T-helper 17 cell (primary cell): ENCODE measurements at places on chromosomes 12 and 14.
A peak's percentile ranks its signal among the peaks of the same experiment; 100 is the strongest.

DNA sequence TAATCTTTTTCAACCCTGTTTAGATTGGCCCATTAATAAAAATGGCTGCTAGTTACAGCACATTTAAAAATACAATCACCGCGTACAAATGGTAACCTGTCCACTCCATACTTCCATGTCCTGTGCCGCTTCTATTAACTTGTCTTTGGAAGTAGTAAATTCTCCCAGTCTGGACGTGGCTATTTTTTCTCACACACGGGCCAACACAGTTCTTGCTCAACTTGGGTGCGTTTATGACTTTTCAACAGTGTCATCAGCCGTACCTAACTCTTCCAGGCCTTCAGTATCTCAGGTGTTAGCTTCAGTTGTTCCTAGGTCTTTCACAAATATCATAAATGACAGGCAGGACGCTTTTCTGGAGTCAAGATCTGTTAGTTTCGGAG is 475 bp upstream of the PCNX1 start:
- no peak for DNase-seq
- peak overlapping the region; percentile 97 for H3K4me3 ChIP-seq
- H3K4me1 ChIP-seq = peaks cover 46% of the 10 kb centered on the region
- H3K27ac ChIP-seq = peak overlapping the region; percentile 69
- no peaks in the 10 kb centered on the region for H3K27me3 ChIP-seq

- H3K36me3 ChIP-seq = no peaks in the 10 kb centered on the region
- H3K4me3 ChIP-seq = no peak overlapping the region
- H3K4me1 ChIP-seq = no peaks in the 10 kb centered on the region
These were observed 235.3 kb downstream of the PLCZ1 start for GRCh38 chr12:18502422-18502968.

DNA sequence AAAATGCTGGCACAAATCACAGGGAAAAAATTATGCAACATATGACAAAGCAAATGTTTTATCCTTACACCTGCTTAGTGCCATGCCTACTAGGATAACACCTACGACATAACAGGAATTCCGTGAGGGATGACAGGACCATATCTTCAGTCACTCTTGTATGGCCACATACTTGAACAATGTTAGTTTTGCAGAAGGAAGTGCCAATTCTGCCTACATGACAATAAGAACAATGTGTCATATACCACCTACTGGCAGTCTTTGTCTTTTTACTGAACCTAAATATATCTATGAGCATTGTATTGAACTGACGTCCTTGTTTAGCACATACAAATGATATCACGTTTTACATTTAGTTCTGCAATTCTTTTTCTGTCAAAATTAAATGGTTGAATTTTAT is 234.0 kb downstream of the ADAMTS20 start:
- no peak overlapping the region for H3K4me3 ChIP-seq
- no peak for DNase-seq
- H3K27ac ChIP-seq = no peak overlapping the region
- H3K36me3 ChIP-seq = no peaks in the 10 kb centered on the region
- H3K27me3 ChIP-seq = no peaks in the 10 kb centered on the region

DNA sequence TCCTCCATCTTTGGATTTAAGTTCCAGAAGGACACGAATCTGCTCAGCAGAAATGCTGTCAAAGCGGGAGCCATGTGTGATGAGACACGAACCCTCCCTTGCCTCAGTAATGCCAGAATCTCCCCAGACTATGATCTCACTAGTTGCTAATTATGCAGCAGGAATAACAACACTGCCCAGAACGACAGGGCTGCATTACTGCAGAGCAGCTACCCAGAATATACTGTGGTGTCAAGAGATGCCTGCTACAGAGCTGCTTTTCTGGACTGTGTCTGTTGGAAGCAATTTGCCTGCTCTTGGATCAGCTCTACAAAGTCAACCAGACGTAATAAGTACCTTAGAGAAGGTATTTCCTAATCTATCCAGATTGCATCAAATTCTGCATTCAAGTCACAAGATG is 5.5 kb downstream of the CSRNP2 start:
- no peak overlapping the region for H3K4me3 ChIP-seq
- no peak overlapping the region for H3K27ac ChIP-seq
- H3K36me3 ChIP-seq = peaks cover 2% of the 10 kb centered on the region
- H3K4me1 ChIP-seq = peaks cover 37% of the 10 kb centered on the region
- no peaks in the 10 kb centered on the region for H3K27me3 ChIP-seq
- DNase-seq = no peak

GRCh38 chr12:1880876-1881275 is 37.6 kb downstream of the CACNA2D4 start:
- DNase-seq = no peak
- no peak overlapping the region for H3K27ac ChIP-seq
- peaks cover 37% of the 10 kb centered on the region for H3K27me3 ChIP-seq
- H3K4me3 ChIP-seq = no peak overlapping the region

DNA sequence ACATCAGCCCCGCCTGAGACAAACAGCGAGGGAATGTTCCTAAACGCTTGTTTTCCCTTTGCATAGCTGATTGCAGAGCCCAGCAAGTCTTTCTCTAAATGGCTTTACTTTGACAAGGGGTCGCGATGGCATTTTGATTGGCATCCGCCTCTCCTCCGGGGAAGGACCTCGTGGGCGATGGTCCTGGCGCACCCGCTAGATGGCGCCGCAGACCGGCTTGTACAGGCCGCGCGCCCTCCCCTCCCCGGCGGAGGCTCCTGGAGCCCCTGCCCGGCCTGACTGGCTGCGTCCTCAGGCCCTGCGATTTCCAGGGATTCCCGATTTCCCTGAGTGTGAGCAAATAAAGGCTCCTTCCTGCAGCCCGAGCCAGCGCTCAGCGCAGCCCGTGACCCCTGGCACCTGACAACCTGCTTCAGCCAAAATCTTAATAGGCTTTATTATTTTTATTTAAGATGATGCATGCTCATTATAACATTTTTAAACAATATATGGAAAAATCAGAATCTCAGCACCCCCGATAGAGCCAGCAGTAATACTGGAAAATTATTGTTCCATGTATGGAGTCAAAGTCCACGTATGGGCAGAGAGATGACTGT is 468.3 kb downstream of the AACS start:
- no peaks in the 10 kb centered on the region for H3K36me3 ChIP-seq
- H3K27ac ChIP-seq = no peak overlapping the region

GRCh38 chr14:21049271-21049673 is 7.1 kb downstream of the RNASE7 start:
- H3K27ac ChIP-seq = no peak overlapping the region
- no peak overlapping the region for H3K4me3 ChIP-seq
- peaks cover 2% of the 10 kb centered on the region for H3K36me3 ChIP-seq

DNA sequence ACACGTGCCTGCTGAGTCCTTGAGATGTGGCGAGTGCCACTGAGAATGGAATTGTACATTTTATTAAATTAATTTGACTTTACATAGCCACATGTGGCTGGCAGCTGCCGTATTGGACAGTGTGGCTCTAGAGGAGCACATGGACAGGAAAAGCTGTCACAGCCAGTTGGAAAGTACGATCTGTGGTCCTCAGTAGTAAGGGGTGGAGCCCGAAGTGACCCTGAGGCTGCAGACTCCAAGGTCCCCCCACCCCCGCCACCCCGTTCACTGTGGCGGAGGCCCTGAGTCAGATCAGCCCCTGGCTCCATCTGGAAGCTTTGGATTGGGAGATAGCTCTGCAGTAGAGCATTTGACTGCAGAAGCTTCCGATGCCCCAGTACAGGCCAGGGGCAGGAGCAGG is 25.8 kb upstream of the BEGAIN start:
- H3K27ac ChIP-seq = no peak overlapping the region
- peaks cover 11% of the 10 kb centered on the region for H3K4me1 ChIP-seq
- no peaks in the 10 kb centered on the region for H3K36me3 ChIP-seq
- DNase-seq = peak; percentile 4
- no peak overlapping the region for H3K4me3 ChIP-seq

DNA sequence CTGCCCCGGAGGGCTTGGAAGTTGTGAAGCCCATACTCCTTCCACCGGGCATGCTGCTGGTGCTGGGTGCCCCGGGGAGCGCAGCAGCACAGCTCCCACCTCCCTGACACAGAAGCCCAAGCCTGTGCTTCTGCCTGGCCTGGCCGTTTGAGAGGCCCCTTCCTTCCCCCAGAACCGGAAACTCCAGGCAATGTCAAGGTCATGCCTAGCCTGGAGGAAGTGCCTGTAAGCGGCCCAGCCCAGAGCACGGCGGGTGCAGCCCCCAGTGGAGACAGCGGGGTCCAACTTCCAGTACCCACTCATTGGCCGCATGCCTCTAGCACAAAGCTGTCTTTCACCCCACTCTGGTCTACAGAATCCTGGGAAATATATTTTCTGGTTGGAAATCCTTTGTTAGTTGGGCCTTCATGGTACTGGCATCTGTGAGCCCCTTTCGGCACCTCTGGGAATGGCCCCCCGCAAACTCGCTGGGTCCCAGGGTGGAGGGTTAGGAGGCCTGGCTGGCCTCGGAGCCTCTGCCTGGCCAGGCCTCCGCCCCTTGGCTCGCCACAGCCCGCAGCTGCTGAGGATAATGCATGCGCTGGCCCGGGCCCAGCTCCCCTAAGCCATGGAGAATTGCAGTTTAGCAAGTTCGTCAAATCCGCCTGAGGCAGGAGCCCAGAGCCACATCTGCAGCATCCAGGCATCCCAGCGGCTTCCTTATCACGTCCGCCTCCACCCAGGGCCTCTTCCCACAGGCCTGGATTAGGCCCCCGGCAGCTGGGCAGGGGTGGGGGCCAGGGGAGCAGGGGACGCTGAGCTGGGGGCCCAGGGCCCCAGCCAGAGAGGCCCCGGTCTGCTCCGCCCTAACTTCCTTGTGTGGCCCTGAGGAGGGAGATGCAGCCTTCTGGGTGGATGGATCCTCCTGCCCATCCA is 48.9 kb upstream of the DLK1 start:
- H3K4me1 ChIP-seq = peaks cover 6% of the 10 kb centered on the region
- H3K27ac ChIP-seq = no peak overlapping the region
- H3K27me3 ChIP-seq = peaks cover 41% of the 10 kb centered on the region
- DNase-seq = no peak
- H3K4me3 ChIP-seq = no peak overlapping the region

GRCh38 chr14:48398675-48399282 is 723.4 kb upstream of the MDGA2 start:
- H3K36me3 ChIP-seq = no peaks in the 10 kb centered on the region
- H3K27ac ChIP-seq = no peak overlapping the region
- no peaks in the 10 kb centered on the region for H3K4me1 ChIP-seq
- H3K4me3 ChIP-seq = no peak overlapping the region
- DNase-seq = no peak

GRCh38 chr12:66942741-66943465 is 264.0 kb upstream of the GRIP1 start:
- H3K36me3 ChIP-seq = no peaks in the 10 kb centered on the region
- peaks cover 16% of the 10 kb centered on the region for H3K27me3 ChIP-seq
- no peak overlapping the region for H3K4me3 ChIP-seq
- H3K4me1 ChIP-seq = peaks cover 8% of the 10 kb centered on the region

GRCh38 chr14:78164226-78164853 is 5.8 kb upstream of the NRXN3 start:
- no peaks in the 10 kb centered on the region for H3K36me3 ChIP-seq
- no peak overlapping the region for H3K4me3 ChIP-seq

- H3K36me3 ChIP-seq = no peaks in the 10 kb centered on the region
- no peaks in the 10 kb centered on the region for H3K27me3 ChIP-seq
- peaks cover 38% of the 10 kb centered on the region for H3K4me1 ChIP-seq
- peak overlapping the region; percentile 96 for H3K27ac ChIP-seq
- H3K4me3 ChIP-seq = no peak overlapping the region
These were observed 441.1 kb downstream of the DPF3 start for GRCh38 chr14:72452774-72453173.

DNA sequence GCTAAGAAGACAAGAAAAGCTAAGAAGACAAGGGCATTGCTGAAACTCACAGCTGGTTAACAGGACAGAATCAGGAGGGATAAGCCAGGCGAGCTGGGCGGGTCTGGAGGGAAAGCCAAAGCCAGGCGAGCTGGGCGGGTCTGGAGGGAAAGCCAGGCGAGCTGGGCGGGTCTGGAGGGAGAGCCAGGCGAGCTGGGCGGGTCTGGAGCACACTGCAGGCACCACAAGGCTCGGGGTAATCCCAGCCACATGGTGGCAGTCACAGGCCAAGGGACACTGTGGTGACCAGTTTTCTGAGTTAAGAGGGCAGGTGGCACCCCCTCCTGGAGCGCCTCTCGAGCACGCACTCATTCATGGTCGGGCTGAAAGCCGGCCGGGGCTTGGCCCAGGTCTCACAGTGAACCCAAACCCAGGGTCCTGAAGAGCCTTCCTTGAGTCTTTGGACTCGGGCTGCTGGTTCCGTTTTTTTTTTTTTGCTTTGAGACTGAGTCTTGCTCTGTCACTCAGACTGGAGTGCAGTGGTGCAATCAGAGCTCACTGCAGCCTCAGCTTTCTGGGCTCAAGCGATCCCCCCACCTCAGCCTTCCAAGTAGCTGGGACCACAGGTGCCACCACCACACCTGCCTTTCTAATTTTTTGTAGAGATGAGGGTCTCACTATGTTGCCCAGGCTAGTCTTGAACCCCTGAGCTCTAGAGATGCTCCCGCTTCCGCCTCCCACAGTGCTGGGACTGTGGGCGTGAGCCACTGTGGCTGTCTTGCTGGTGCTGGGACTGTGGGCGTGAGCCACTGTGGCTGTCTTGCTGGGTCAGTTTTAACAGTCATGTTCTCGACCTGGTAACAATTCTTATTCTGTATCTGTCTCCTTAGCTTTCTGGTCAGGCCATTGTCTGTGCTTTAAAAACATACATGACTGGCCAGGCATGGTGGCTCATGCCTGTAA is 40.2 kb downstream of the HSP90AA1 start:
- no peak overlapping the region for H3K27ac ChIP-seq
- no peak for DNase-seq
- H3K4me1 ChIP-seq = no peaks in the 10 kb centered on the region
- no peaks in the 10 kb centered on the region for H3K27me3 ChIP-seq
- H3K36me3 ChIP-seq = peaks cover 4% of the 10 kb centered on the region

DNA sequence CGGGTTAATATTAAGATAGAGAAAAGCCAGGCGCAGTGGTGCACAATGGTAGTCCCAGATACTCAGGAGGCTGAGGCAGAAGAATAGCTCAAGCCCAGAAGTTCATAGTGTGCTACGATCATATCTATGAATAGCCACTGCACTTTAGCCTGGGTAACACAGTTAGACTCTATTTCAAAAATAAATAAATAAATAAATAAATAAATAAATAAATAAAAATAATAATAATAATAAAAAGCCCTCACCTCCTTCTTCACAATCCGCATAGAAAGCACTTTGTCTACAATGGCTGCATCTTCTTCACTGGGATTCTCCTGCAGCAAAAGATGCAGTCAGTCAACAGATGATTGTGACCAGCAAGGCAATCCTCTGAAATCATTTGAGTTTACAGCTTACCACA is 31.5 kb upstream of the SUPT16H start:
- H3K4me1 ChIP-seq = peaks cover 3% of the 10 kb centered on the region
- no peaks in the 10 kb centered on the region for H3K27me3 ChIP-seq
- H3K27ac ChIP-seq = no peak overlapping the region
- no peak for DNase-seq
- no peak overlapping the region for H3K4me3 ChIP-seq

DNA sequence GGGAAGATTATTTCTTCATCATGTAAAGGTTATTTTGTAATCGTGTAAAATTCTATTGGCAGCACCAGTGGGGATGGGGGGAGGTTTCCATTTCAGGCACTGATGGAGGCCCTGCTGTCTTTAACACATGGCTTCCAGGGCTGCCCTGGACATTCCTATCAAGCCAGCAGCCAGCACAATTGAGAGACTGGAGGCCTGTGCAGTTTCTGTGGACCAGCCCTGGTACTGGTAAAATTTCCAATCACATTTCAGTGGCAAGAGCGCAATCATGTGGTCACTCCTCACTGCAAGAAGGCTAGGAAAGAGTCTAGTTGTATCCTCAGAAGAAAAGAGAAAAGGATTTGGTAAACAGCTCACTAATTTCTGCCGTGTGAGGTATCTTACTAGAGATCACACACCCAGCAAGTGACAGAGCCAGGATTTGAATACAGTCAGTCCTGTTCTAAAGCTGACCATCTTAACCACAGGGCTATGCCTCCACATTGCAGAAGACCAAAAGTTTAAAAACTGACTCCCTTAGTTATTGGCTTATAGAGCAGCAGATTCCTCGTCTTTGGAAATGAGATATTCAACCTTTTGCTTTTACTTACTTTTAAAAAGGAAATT is 179.4 kb upstream of the ARHGAP5 start:
- H3K27me3 ChIP-seq = peaks cover 9% of the 10 kb centered on the region
- no peak for DNase-seq
- H3K4me3 ChIP-seq = no peak overlapping the region
- H3K4me1 ChIP-seq = no peaks in the 10 kb centered on the region
